ACHN (cell line): ENCODE measurements at places on chromosomes 11 and 22.

GRCh38 chr11:123260511-123261211 is 65.6 kb upstream of the CLMP start:
- no peak for DNase-seq

DNA sequence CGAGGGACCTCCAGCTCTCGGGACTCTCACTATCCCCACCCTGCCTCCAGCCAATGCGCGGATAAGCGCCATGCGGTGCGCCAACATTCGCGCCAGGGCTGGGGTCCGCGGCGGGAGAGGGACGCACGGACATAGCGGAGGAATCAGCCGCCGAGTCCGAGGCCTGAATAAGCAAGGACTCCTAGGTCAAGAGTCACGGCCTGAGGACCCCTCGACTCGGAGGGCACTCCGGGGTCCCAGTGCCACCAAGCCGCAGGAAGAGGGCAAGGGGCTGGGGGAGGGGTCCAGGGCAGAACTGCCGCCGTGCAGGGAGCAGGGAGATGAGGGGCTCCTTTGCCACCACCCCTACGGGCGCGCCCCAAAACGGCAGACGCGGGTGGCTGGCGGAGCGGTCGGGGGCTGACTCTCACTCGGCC is 552 bp downstream of the DSCAML1 start:
- DNase-seq: no peak

GRCh38 chr11:64340671-64341335 is 799 bp downstream of the CCDC88B start:
- no peak for DNase-seq

- DNase-seq: no peak
Observed at GRCh38 chr11:99370549-99371216, 349.9 kb downstream of the CNTN5 start.

DNA sequence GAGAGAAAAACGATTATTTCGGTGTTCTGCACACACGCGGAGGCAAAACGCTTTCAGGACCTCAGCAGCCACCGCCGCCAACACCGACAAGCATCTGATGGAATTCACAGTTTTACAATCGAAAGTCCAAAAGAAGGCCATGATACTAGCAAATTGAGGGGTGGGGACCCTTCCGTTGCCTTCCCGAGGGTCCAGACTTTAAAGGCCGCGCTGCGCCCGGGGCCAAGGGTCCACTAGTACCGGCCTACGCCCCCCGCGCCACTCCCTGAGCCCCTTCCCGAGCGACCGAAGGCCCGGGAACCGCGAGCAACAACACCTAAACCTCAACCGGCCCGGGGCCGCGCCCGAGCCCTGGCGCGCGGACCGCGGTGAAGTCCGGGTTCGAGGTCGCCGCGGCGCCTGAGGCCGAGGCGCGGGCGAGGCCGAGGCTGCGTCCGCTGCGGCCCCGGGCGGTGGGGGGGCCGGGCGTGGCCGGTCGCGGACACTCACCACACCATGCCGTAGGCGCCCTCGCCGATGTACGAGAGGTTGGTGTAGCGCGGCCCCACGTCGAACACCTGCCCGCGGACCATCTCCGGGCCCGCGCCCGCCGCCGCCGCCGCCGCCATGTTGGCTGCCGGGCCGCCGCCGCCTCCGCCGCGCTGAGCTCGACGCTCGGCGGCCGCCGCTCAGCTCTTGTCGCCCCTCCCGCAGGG is 465 bp downstream of the MAPK1 start:
- peak; percentile 21 for DNase-seq
